Urothelium cell line (cell line): ENCODE measurements at places on chromosomes 4 and X.
A peak's percentile ranks its signal among the peaks of the same experiment; 100 is the strongest.

DNA sequence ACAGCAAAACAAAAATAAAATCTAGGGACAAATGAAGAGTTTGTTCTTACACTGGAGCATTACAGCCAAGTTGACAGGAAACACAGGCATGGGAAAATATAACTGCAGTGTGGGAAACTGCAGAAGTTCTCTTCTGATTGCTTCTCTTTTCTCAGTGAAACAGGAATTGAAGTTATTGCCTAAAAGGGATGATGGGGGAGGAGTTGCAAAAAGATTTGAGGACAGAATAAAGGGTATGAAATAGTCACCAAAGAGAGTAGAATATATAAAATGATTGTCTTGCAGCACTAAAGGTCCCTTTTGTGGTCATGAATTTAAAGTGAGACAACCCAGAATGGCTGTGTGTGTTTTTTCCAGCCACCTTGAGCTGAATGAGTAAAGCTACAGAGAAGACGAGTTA, 103.7 kb downstream of the JADE1 start:
- DNase-seq = no peak

DNA sequence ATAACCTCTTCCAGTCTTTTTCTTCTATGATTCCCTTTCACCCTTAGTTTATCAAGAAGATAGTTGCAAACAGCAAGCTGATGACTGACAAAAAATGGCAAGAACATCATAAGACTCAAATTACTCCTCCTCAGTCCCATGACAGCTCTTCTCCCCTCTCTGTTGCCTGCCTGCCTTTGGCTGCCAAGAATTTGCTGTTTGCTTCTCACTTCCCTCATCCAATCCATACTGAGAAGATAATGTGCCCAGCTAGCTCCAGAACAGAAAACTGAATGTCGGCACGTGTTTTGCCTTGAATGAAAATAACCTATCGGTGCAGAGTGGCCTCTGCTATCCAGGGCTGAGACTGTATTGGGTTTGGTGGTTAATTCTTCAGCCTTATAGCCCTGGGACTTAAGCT, 192.1 kb downstream of the PPARGC1A start:
- no peak for DNase-seq

DNA sequence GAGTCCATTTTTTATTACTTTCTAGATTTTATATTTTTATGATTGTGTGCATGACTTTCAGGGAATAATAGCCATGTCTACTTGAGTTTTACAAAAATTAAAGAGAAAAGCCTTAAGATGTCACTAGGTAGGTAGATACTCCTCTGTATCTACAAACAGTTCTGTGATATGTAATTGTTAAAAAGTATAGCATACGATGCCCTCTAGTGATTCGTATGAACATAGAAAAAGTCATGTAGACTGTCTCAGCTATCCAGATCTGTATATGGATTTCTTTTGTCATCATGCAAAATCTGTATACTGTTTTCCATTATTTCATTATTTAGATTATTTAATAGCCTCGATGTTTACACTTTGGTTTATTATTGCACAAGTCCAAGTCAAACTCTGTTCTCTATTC, 856.6 kb downstream of the CENPC start:
- DNase-seq = peak; percentile 10

DNA sequence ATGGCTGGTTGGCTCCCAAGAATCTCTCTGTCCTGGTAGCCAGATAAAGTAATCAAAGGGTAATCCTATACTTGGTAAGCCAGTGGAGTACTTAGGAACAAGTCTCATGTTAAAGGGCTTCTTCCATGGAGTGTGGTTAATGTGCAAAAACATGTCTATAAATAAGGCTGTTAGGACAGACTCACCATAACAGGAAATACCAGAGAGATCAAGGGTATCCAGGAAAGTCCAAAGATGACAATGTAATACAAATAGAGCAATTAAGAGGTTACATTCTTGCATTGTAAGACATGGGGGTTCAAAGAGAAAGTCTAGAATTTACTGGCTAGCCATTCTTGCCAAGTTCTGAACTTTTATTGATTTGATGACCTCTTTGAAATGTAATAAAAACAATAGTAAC, 61.9 kb upstream of the ZCCHC13 start:
- peak; percentile 3 for DNase-seq

GRCh38 chrX:69028006-69028760, 137.1 kb downstream of the PJA1 start:
- DNase-seq = no peak

- no peak for DNase-seq
Observed at GRCh38 chrX:105109936-105110335, 110.6 kb downstream of the TEX13A start.

- no peak for DNase-seq
Observed at GRCh38 chr4:38662522-38663089, 1.4 kb upstream of the KLF3 start.

GRCh38 chr4:40719008-40719623, 30.6 kb upstream of the NSUN7 start:
- DNase-seq = peak; percentile 42

- no peak for DNase-seq
Observed at GRCh38 chr4:3022112-3022511, 52.2 kb downstream of the HTT-AS start.

DNA sequence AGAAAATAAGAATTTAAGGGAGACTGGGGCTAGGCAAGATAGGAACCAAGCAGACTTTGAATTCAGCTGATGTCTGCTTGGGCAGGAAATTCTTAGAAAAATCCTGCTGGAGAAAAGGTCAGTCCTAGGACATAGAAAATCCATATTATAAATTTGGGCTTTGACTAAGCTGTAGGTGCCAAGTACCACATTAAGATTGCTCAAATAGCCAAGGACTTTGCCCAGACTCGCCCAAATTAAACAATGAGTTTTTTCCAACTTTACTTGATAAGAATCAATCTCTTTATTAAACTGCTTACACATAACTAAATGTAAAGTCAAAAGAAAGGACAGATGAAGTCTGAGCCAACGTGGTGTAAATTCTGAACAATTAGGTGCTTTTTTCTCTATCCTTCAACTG, 95.4 kb downstream of the FUNDC1 start:
- no peak for DNase-seq

DNA sequence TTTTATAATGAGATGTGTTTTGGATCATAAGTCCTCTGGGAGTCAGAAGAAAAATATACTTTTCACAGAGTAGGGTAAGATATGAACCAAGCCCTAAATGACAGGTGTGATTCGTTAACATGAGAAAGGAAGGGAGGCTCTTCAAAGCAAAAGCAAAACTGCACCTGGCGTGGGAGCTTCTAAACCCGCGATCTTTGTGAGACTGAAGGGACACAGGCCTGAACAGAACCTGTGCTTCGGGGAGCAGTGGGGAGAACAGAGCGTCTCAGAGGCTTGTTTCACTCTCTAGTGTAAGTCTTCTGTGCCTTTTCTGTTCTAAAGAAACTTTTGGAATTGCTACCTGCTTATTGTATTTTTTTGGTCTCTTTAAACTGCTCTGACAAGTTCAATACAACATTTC, 30.2 kb upstream of the CYP4V2 start:
- DNase-seq = no peak
